ENCODE measurements at places on chromosomes 7 and 10. TPM values are rescaled to one million over a fixed set of nuclear protein-coding genes. Genes with fewer than 3 reads are reported as not detected.

Gene OPN4
- not detected for total RNA-seq

Gene PRKG1
- total RNA-seq = 38.4 TPM

Gene TNKS2
- 58.8 TPM for total RNA-seq

Gene AUTS2
- total RNA-seq = 69.8 TPM

Gene RNF32
- 1.1 TPM for total RNA-seq

Gene DNAJC12
- 4.1 TPM for total RNA-seq

Gene SHH
- 1.8 TPM for total RNA-seq

Gene BTBD16
- total RNA-seq = 0.41 TPM

Gene CYP2W1
- 3.0 TPM for total RNA-seq

Gene CNPY1
- total RNA-seq = not detected

Gene DAGLB
- 20.3 TPM for total RNA-seq

Gene FKBP6
- not detected for total RNA-seq

Gene JAZF1
- total RNA-seq = 10.5 TPM

Gene ANXA8
- 0.18 TPM for total RNA-seq

Gene GIMAP5
- 17.0 TPM for total RNA-seq

Gene CYP3A5
- 1.6 TPM for total RNA-seq

Gene HOXA3
- 77.4 TPM for total RNA-seq

Gene ATOH7
- total RNA-seq = 1.5 TPM

Gene FXYD4
- total RNA-seq = 1.6 TPM

Gene ASIC3
- 0.76 TPM for total RNA-seq

Gene LIPK
- not detected for total RNA-seq

Gene CALN1
- 0.23 TPM for total RNA-seq

Gene SPACDR
- 0.58 TPM for total RNA-seq

Gene CFAP70
- 5.7 TPM for total RNA-seq

Gene CFAP46
- total RNA-seq = 4.6 TPM

Data from metanephros (tissue), 2 donors.